ENCODE measurements at places on chromosomes 7 and 10.

- DNase-seq = no peak
Observed at GRCh38 chr7:17195576-17195975, 102.9 kb upstream of the AHR start.

- no peak for DNase-seq
Observed at GRCh38 chr10:6197321-6197720, 5.4 kb upstream of the PFKFB3 start.

GRCh38 chr10:104333032-104333727 is 5.1 kb downstream of the ITPRIP start:
- peak; percentile 56 for DNase-seq

GRCh38 chr10:847868-848267 is 83.6 kb downstream of the LARP4B start:
- no peak for DNase-seq

DNA sequence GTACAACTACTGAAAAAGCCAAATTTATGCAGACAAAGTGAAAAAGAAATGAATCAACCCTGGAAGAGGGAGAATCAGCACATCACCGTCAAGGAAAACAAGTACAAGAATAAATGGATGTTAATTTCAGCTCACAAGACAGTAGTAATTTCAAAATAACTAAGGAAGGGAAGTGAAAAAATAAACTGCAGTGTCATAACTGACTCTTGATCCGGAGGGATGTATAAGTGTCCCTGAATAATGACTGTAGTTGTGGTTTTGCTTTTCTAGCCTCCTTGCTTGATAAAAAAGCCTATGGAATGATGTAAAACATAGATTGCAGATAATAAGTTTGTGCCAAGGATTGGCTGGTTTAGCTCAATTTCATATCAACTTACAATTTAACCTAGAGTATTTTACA is 721.1 kb upstream of the C7orf33 start:
- DNase-seq = no peak

DNA sequence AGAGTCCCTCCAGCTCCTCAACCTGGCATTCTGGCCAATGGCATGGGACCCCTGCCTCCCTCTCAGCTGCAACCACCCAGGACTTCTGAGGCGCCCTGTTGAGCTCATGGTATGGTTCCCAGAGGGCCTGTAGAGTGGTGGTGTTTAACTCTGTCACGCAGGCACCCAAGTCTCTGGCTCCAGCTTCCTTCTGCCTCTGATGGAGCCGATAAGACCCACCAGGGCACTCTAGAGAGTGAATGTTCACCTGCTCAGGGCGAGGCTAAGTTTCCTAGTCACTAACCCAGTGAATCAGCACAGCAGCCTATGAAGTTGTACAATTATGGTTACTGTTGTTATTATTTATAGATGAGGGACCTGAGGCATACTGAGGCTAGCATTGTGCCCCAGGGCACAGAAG is 120.4 kb downstream of the ZMIZ1 start:
- no peak for DNase-seq

GRCh38 chr7:130359276-130359857 is 14.8 kb downstream of the CPA5 start:
- no peak for DNase-seq

Measured in activated T-cell treated with anti-CD3 and anti-CD28 coated beads for 4 hours (primary cell).